ENCODE measurements at places on chromosomes 16 and 17.

GRCh38 chr17:79088997-79089328, 14.3 kb downstream of the ENGASE start:
- DNase-seq = no peak

- no peak for DNase-seq
These were observed 7.3 kb downstream of the TAT start for GRCh38 chr16:71569621-71570020.

- DNase-seq = no peak
These were observed 13.0 kb upstream of the DHRS11 start for GRCh38 chr17:36578671-36579070.

GRCh38 chr16:58001781-58002415, 691 bp downstream of the USB1 start:
- no peak for DNase-seq
